CD4-positive, alpha-beta T cell treated with Interleukin-10 for 1 hour (primary cell): ENCODE measurements at places on chromosomes 5 and 9.

- no peak for DNase-seq
Measured at GRCh38 chr9:137748741-137749140, 128.8 kb upstream of the CACNA1B start.

DNA sequence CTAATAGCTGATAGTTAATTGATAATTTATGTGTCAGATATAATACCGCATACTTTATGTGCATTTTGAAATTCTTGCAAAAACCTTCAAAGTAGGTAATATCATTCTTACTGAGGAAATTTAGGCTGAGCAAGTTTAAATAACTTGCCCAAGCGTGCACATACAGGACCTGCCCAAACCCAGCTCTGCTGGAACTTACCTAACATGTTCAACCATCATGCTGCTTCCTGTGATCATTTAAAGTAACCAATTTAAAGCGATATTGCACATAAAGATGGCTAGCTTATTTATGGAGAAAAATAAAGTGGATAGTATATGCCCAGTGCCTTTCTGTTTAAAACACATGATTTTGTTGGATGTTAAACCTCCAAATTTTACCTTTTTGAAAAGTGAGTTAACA is 4.3 kb downstream of the FAM174A start:
- DNase-seq, result no peak

- no peak for DNase-seq
Measured at GRCh38 chr5:26339576-26339975, 698.8 kb downstream of the CDH9 start.

GRCh38 chr5:36743891-36744772 is 132.4 kb upstream of the NIPBL start:
- DNase-seq, result no peak

- no peak for DNase-seq
Measured at GRCh38 chr5:84286662-84287061, 98.0 kb downstream of the EDIL3 start.

GRCh38 chr5:176742246-176743105 is 67.9 kb upstream of the UNC5A start:
- no peak for DNase-seq

DNA sequence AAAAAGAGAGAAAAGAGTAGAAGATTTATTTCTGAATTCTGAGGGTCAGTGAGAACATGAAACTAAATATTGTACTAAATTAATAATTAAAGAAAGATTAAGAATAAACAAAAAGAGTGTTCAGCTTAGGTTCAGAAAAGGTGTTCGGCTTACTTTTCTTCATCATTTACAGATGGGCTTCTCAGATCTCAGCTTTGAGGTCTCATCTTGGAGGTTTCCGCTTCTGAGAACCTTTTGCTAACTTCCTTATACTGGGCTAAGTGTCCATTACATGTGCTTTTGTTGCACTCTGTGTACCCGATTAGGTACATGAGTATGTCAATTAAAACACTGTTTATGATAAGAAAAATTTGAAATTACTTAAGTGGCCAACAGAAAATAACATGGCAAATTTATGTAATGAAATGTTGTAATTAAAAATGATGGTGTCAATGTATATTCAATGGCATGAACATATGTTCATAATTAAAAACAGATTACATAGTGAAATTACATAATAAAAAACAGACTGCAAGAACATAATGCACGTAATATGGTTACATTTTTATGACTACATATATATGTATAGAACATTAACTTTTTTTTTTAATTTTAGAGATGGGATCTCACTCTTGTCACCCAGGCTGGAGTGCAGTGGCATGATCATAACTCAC is 17.3 kb upstream of the ITGA1 start:
- no peak for DNase-seq

GRCh38 chr9:94913550-94913949 is 187.1 kb downstream of the AOPEP start:
- DNase-seq, result no peak

- no peak for DNase-seq
Measured at GRCh38 chr9:89500008-89500407, 2.1 kb upstream of the SEMA4D start.

GRCh38 chr5:142626786-142627185 is 59.1 kb downstream of the FGF1 start:
- DNase-seq, result no peak

DNA sequence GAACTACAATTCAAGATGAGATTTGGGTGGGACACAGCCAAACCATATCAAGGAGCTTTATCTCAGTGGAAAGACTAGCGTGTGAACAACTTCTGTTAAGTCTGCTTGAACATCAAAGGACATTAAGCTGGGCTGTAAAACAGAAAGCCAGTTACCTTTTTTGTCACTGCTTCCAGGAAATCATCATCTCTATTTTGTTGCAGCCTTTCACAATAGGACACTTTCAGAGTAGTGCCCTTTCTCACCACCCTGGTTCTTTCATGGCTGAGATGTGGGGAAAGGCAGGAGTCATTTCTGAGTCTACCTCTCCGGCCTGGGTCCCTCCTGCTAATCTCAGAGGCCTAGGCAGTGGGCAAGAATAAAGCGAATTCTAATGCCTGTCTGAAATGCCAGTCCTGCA is 96.2 kb upstream of the PPP1R2B start:
- no peak for DNase-seq

DNA sequence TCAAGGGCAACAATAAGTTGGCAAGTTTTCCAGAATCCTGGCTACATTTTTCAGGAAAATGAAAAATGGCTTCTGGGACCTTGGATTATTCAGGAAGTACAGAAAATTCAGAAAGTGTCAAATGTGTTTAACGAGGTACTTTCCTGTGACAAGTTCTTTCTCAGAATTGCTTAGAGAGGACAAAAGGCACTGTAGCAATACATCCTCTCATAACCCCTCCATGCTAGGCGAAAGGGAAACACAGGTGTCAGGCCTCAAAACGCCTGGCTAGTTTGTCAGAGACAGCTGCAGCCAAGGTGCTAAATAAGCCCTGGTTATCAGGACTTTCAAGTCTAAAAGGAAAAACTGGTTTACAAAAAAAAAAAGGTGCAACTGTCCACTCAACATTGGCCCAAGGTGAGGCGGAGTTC is 115.2 kb downstream of the GNAQ start:
- DNase-seq, result no peak

- DNase-seq, result no peak
Measured at GRCh38 chr9:101172616-101173015, 144.1 kb downstream of the PLPPR1 start.

DNA sequence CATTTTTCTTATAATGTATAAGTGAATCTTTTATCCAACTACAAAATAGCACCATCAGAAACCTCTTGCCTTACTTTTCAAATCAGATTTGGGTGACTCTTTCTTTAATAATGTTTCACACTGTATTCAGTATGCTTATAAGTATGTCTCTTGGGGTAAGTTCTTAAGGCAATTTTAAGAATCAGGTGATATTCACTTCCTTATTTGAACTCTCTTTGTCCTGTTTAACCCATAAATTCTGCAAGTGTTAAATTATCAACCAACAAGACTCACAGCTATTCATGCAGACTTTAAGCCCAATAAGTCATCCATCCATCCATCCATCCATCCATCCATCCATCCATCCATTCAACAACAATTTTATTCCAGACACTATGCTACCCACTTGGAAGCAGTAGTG is 142.7 kb upstream of the FBXL17 start:
- no peak for DNase-seq

DNA sequence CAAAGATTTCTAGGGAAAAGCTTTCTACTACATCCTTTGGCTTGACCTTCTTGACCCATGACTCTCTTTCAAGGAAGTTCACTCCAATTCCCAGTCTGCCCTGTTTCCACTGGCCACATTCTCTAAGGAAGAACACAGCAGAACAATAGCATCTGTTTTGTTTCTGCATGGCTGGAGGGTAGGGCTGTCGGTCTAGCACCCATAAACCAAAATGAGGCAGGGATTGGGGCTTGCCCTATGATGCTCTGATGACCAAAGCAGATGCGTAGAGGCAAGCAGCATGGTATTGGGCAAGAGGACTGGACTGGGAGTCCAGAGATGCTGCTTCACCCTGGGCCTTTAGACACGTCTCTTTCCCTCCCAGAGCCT is 24.1 kb downstream of the GOLGA2 start:
- no peak for DNase-seq

DNA sequence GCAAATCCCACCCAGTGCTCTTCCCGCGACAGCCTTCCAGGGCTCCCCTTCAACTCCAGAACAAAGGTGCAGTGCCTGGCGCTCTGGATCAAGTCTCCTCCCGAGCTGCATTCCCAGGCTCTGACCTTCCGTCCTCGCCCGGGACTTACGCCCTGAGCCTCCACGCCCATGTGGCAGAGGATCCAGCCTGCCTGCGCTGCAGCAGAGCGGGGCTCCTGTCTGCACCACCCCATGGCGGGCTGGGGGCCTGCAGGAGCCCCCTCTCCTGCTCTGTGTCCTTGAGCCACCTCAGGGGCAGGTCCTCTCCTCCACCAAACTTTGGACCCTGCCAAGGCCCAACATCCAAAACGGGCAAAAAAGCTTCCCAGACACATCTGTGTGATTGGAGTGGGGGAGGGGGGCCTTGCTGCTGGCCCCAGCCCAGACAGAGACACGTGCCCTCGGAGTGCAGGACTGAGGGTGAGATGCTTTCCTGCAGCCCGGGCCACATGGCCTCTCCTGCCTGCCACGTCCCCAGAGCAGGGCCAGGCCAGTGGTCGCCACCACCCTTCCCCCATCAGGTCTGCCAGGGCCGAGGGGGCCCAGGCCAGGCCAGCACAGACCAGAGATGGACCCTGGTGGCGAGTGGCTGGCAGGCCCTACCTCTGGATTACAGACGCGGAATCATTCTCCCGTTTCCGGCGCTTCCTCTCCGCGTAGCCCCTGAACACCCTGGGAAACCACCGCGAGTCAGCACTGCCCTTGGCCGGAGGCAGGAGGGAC is 4.4 kb downstream of the NSMF start:
- no peak for DNase-seq

GRCh38 chr9:69211424-69212036 is 37.5 kb downstream of the TJP2 start:
- DNase-seq, result no peak

- DNase-seq, result peak; percentile 31
Measured at GRCh38 chr5:177405805-177406204, 3.6 kb downstream of the F12 start.

DNA sequence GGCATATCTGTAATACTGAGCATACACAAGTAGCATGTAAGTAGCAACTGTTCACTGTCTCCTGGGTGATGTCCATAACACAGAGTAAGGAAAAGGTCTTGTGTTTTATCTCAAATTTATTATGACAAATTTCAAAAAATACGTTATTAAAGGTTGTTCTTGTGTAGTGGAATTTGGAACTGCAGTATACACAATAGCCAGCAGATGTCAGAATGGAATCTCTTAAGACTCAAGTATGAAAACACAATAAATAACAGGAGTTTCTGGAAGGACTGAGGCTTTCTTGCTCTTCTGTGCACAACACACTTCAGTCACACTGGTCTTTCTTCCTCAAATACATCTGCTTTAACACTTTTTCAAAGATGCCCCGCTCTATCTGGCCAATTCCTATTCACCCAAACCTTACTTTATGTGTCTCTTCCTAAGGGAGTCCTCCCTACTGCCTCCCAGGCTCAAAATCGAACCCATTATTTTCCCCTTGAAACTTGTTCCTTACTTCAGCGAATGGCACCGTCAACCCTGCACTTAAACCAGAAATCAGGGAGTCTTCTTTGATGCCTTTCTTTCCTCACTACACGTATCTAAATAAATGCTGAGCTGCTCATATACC is 6.5 kb upstream of the FBXO10 start:
- peak; percentile 53 for DNase-seq

DNA sequence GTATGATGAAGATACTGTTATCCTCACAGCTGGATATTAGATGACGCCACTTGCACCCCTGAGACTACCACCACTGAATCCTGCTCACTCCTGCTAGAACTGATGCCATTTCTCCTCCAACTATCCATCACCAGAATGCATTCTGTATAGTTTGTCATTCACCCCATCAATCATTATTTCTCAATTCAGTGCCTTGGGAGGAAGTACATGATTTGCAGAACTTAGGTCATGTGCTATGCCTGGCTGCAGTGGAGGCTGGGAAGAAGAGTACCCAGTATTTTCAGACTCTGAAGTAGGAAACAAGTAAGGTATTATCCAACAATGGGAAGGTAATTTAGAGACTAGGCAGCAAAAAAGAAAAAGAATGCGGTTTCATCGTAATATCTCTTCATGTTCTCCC is 26.2 kb upstream of the HSD17B4 start:
- DNase-seq, result no peak

- DNase-seq, result no peak
Measured at GRCh38 chr5:74257645-74258313, 382.7 kb downstream of the ENC1 start.

DNA sequence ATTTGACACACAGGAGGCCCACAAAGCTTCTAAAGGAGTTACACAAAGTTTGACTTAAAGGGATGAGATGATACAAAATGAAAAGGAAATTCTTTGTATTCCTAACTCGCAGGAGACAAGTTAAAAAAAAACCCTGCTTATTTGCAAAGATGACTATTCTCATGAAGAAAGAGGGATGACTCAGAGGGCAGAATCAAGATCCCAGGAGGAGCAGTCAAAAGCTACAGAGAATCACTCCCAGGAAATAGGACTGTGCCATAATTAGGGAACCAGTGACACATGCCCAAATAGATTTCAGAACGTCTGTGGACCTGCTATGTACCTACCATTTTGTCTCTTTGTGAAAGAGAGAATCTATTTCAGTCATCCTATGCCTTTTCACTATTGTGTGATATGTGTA is 103.5 kb upstream of the ARRDC3 start:
- DNase-seq, result no peak

GRCh38 chr9:129111528-129112151 is 425 bp downstream of the PTPA start:
- peak; percentile 13 for DNase-seq

- no peak for DNase-seq
Measured at GRCh38 chr9:19994296-19994695, 205.5 kb upstream of the SLC24A2 start.

DNA sequence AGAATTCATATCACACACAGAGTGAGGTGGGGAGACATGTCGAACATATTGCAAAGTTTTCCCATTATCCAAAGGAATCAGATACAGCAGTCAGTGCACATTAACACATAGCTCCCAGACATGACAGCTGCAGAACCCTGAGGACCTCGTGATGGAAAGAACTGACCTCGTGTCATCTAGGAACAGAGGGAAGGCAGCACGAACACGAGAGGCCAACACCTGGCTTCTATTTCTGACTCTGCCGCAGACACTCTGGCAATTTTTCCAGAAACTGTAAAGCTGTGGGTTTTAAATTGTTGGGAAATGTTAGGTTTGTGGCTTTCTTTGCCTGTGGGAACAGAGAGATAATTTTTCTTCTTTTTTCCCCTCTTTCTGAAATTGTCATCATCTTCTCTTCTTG is 315.0 kb upstream of the PIK3R1 start:
- DNase-seq, result no peak
